ENCODE measurements at places on chromosomes 4 and X.

GRCh38 chrX:27549688-27550087, 40.5 kb upstream of the DCAF8L2 start:
- DNase-seq = no peak

DNA sequence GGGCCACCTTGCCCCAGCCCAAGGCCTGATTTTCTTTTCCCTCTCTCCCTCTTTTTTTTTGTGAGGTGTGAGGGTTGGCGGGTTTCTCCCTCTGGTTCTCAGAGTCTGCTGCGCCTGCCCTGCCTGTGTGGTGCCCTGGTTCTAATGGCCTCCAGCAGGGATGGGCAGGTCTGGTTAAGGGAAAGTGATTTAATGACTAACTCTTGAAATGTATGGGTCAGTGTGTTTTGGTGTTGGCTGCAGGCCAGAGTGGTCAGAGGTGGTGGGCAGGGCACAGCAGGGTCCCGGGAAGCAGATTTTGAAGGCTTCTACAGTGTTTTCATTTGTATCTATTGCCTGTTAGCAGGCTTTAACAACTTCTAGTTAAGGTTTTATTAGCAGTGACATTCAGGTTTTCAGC, 39.0 kb downstream of the JADE1 start:
- DNase-seq = no peak

DNA sequence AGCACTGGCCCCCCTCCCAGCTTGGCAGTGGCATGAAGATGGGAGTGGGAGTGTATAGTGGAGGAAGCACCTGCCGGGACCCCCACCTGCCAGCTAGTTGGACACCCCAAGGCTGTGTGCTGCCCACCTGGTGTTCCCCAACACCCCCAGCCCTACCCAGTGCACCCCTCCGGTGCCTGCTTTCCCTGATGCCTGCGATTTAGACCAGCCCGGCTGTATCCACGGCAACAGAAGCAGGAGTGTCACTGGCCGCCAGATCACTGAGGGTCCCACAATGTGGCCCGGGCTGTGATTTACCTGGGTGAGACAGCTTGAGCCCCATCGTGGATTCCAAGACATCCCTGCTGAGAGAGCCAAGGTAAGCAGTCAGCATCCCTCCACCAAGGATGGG, 533 bp downstream of the GPR173 start:
- DNase-seq = peak; percentile 17

- no peak for DNase-seq
Measured at GRCh38 chrX:129786210-129786651, 6.5 kb downstream of the SASH3 start.

DNA sequence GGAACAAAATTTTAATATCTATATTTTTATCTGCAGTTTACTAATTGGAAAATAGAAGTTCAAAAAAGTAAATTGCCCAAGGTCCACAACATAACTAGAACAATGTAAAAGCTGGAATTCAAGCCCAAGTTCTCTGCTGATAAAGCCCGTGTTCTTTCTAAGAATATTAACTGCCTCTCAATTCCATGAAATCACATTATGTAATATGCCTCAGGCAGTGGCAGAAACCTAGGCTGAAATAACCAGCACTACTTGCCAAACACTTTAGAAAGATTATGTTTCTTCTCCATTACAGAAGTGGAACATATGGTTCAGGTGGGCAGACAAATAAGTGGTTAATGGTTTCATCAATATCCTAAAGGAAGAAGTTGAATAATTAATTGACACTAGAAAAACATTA, 56.7 kb upstream of the ADGRL3 start:
- DNase-seq = peak; percentile 10

- no peak for DNase-seq
Measured at GRCh38 chr4:723751-724530, 18.3 kb downstream of the PCGF3 start.

DNA sequence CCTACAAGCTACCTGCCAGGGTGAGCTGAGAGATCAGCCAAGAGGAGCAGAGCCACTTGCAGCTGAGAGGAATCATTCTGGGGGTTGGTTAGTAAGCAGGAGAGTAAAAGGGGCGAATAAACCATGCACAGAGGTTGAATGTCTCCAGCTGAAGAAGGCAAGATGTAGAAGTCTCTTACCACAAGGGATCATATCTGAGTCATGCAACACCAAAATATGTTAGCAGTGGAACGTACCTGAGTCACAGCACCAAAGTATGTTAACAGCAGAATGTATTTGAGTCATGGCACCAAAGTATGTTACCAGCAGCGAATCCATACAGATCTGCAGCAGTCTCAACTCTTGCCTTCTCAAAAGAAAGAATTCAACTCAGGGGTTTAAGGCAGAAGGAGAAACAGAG, 29.9 kb downstream of the C4orf51 start:
- peak; percentile 44 for DNase-seq

DNA sequence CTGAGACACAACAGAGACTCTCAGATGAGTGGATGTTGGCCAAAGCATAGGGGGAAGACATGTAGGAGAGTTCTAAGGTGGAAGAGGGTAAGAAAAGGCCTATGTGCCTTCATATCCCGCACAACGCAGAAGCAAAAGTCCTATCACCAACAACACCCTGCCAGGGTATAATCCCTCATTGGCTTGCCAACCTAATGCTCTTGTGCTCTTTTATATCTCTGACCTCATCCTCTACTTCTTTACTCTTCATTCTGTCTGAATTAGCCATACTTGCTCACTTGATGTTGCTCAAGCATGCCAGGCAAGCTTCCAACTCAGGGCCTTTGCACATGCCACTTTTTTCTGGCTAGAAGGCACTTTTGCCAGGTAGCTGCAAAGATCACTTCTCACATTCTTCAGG, 28.1 kb upstream of the ZNF330 start:
- DNase-seq = no peak

DNA sequence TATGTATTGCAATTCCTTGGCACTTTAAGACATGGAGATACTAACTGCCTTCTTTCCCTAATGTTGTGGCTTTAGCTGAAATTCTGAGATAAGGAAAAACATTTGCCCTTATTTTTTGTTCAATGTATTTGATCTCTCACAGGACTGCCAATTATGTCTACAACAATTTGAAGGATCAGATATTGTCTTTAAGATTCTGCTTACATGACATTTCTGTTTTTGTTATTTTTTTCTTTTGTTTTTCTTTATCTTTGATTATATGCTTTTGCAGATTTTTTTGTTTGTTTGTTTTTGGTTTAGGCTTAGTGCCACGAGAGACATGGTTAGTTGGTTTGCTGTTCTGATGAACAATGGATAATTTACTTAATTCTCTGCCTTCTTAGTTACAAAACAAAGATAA, 303.3 kb downstream of the TECRL start:
- no peak for DNase-seq

DNA sequence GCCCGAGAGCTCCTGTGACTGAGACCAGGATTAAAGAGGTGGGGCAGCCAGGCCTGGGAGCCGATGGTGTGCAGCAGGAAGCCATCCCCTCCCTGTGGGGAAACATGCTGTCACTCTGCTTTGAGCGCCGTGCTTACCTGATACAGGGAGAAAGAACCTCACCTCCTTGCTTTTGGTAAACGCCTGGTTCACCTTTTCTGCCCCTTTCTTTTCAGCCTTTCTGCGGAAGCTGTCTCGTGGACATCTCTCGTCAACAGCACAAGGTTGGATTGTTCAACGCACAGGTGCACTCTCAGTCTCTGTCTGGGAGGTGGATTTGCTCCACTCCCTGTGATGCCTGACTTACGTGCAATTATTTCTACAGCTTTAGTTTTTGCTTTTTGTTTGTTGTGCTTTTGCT, 12.0 kb downstream of the ZFYVE28 start:
- DNase-seq = no peak

- no peak for DNase-seq
Measured at GRCh38 chr4:113831457-113831856, 69.9 kb upstream of the CAMK2D start.

DNA sequence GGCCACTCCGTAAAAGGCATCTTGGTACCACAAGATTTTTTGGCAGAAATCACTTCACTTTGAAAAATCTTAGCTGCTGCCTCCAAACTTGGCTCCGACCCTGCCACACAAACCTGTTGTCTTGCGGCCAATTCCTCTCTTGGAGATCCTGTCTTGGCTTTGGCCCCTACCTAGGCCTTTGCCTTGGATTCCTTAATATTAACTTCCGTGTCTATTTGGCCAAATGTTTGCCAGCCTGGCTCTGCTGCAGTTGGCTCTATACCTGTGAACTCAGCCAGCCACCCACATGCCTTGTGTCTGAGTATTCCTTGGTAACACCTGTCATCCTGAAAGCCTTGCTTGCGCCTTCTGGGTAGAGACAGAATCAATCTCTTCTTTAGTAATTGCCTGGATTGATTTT, 12.5 kb downstream of the GRXCR1 start:
- no peak for DNase-seq

DNA sequence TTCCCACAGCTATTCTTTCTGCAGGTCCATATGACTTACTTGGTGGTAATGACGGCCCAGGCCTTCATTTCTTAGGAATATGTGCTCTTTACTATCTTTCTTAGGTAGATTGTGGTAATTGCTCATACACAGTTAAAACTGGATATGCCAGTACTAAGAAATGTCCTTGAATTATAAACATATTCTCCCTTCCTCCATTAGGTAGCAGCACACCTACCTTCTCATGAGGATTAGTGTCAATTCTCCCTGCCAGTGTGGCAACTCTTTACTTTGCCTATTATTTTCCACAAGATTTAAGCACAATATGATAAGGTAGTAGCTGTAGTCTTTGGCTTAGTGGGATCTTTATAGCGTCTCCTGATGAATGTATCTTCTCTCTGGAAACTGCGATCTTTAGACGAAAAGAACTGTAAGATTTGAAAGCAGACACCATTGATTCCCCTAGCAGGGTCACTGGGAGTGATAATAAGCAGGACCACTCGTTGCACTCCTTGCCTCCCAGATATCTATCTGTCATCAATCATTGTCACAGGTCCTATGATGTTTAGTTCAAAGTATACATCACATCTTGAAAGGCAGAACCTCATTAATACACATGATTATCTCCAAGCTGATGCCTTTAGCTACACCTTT, 1240.7 kb downstream of the C4orf33 start:
- DNase-seq = peak; percentile 41

GRCh38 chrX:82218361-82218760, 1016.5 kb downstream of the SH3BGRL start:
- DNase-seq = peak; percentile 1

DNA sequence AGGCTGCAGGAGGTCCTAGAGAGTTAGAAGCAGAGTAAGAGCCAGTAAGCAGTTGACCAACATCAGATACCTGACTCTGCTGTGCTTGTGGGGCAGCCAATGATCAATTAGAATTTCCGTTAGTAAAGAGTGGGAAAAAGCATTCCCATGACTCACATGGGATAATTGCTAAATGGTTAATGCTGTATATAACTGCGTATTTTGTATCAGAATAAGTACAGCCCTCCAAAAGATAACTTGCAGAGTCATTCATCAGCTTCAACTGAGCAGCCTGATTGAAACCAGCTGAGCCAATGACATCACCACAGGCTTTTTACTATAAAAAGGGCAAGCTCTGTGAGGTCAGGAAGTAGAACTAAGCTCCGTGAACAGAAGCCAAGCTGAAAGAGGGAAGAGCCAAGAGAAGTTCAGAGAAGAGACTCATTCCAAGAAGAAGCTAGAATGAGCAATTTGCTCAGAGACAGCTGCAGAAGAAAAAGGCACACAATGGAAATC, 67.9 kb downstream of the PPP3CA start:
- peak; percentile 97 for DNase-seq

DNA sequence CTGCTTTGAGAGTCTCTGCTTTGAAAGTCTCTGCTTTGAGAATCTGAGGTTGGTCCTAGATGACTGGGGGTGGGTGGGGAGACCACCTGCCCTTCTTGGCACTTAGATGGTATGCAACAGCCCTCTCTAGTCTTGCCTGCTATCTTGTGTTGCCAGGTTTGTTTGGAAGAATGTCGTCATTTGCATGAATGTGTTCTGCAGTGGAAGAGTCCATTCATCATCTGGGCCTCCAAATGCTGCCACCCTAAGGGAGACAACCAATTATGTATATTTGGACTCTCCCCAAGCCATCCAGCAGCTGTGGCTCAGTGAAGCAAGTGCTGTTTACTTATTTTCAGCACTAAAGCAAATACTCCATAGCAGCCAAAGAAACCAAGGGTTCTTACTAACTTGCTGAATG, 44.6 kb upstream of the TRPC5OS start:
- no peak for DNase-seq

DNA sequence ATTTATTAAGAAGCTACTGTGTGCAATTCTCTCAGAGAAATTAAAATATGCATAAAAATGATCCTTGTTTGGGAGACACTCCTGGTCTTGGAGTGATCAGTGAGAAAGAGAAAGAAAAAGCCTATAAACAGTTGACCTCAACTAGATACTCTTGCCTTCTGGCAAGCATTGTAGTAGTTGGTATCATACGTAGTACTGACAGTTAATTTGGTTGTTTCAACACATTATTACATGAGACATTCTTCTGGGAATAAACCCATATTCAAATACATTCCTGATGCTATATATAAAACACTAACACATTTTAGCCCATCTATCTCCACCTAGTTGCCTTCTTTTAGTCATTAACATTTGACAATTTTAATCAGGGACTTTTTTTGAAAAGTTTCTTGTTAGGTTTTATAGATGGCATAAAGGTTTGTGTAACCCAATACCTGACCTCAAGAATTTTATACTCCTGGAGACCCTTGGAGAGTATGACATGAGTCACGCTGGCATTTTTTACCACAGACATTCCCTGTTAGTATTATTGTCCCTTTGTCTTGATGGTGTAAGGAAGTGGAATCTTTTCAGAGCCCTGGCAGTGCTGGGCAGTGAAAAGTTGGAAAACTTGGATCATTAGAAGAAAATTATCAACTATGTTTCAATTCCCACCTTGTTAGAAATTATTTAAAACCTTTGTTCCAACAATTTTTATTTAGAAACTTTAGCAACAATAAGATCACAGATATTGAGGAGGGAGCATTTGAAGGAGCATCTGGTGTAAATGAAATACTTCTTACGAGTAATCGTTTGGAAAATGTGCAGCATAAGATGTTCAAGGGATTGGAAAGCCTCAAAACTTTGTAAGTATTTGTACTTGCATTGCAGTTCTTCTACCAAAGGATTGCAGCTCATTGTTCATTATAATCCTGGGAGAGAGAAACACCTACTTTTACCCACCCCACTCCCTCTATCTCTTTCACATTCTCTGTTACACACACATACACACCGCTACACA, 167.1 kb upstream of the PACRGL start:
- peak; percentile 49 for DNase-seq

GRCh38 chr4:120000591-120001296, 65.9 kb downstream of the MAD2L1 start:
- no peak for DNase-seq

- DNase-seq = no peak
Measured at GRCh38 chr4:155712846-155713245, 46.0 kb upstream of the GUCY1B1 start.

- no peak for DNase-seq
Measured at GRCh38 chrX:129798888-129799287, 19.1 kb downstream of the SASH3 start.

GRCh38 chr4:40264995-40265909, 68.4 kb downstream of the RHOH start:
- no peak for DNase-seq

- peak; percentile 66 for DNase-seq
Measured at GRCh38 chr4:147589586-147589985, 27.6 kb upstream of the TMEM184C start.

DNA sequence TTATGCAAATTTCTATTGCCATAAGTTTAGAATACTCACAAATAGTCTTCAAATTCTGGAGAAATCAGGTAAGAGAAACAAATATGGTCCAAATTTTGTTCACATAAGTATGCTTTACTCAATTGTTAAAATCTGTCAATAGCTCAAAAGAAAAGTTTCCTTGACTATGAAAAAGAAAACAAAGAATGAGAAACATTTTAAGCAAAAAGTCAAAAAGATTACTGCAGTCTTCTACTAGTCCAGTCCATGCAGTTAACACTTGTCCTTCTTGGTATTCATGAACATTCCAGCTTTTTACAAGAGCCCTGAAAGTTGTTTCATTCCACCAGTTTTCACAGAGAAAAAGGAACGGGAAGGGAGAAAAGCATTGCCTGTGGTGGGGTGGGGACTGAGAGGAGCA, 54.7 kb upstream of the ZXDA start:
- DNase-seq = no peak

Data from adipocyte (in vitro differentiated cells).